H9 (cell line): ENCODE measurements at places on chromosomes 7 and 10.
A peak's percentile ranks its signal among the peaks of the same experiment; 100 is the strongest.

DNA sequence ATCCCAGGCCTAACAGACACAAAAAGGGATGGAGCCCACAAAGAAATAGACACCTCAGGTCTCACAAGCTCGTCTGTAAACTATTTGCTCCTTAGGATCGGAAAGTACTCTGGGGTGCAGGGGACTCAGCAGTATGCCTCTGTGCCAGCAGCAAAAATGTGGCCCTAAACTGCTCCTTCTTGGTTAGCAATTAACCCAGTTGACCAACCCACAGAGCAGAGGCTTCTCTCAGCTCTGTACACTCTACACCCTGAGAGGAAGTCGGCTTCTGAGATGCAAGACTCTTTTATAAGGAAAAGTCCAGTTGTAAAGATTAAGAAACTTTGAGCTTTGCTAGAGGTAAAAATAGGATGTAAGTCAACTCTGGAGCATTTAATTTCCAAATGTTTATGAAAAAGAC, 156.3 kb upstream of the PRSS58 start:
- DNase-seq, result no peak

- no peak for DNase-seq
These were observed 41.9 kb upstream of the PDCD4 start for GRCh38 chr10:110829721-110830410.

GRCh38 chr10:16049782-16050181, 189.5 kb upstream of the MINDY3 start:
- no peak for DNase-seq

DNA sequence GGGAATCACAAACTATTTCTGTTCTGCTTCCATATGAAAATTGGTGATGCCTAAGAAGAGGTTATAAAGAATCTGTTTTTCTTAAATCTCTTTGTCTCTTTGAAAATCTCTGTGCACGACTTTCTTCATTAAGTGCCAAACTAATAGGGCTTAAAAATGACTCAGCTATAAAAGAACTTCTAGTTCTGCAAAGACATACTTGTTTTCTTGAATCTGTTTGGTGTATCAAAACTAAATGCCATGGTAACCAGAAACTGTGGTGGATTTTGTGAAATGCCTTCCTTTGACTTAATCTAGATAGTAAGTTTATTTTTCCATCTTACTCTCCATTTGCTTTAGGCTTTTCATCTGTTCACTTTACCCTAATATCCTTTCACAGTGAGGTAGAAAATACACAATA, 417.8 kb downstream of the PARD3 start:
- DNase-seq, result no peak

DNA sequence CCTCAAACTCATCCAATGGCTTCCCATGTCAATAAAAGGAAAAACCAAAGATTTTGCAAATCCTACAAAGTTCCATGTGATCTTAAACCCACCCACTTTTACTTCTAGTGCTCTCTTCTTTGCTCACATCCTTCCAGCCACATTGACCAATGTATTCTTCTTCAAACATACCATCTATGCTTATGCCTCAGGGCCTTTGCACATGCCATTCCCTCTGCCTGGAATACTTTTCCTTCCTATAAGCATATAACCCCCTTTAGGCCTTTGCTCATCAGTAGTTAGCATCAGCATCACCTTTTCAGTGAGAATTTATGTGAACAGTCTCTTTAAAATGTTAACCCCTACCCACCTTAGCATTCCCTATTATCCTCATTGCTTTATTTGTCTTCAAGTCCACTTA, 11.0 kb upstream of the PCLO start:
- no peak for DNase-seq

DNA sequence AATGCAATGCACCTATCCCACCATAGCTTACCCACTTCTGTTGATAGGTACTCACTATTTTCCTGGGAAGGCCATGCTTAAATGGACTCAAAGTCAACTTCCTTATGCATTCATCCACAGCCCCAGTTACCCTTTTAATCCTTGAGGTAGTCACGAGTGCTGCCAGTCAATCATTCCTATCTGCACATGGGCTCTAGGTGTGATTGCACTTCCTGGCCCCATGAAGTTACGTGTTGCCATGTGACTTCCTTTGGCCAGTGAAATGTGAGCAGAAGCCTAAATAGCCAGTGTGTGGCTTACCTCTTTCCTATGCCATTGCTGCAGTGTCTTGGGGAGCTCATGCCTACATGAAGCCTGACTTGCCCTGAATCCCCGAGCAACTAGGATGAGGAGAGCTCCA, 23.5 kb upstream of the EIF5AL1 start:
- peak; percentile 15 for DNase-seq

DNA sequence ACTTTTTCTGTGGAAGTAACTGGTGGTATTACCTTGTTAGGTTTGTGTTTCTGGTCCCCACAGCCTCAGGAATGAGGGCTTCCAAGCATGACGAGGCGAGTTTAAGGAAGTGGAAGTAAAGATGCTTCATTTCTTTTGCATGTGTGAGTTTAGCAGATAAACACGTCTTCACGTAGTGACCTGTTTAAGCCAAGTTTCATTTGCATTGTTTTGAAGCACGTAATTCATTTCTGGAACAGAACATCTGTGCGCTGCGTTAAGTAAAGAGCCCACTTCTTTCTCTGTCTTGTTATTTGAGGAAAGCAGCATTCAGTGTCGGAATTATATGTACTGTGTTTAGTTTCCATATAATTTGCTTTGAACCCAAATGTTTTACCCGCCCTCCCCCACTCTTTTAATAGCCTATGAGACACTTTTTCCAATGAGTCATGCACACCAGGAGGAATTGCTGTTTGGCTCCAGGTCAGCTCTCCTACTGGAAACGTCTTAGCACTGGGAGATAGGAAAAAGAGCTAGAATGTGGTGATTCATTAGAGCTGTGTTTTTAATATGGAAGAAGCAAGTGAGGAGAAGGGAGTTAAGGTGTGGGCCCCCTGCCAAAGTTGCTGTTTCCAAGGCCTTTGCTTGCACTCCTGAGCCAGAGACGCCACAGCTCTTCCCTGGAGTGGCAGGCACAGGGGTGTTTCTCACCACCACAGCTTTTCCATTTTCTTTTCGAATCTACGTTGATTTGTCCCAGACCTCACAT, 36.7 kb downstream of the BTBD16 start:
- DNase-seq, result no peak

- peak; percentile 77 for DNase-seq
These were observed 169.4 kb downstream of the ARHGAP12 start for GRCh38 chr10:31759124-31759798.

DNA sequence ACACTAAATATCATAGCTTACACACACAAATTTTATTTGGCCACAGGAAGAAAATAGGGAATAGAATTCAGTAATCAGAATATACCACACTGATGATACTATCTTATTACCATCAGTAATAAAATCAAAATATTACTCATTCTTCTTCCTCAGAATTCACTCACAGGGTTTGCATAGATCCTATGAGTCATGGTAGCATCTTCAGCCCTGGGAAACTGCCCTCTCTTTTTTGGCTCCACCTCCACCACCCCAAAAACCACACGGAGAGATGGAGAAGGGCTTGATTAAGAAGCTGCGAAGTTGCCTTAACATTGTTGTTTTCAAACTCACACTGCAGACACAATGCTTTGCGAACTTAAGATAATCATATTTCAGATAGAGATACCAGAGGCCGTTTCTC, 154.1 kb upstream of the AHR start:
- DNase-seq, result no peak
